ENCODE measurements at places on chromosomes 6 and 20.

- DNase-seq = no peak
Measured at GRCh38 chr6:128295670-128296069, 224.7 kb downstream of the PTPRK start.

GRCh38 chr6:122995921-122996793 is at the start of gene CLVS2:
Gene CLVS2 (plus strand): TSS chr6:122996235. CDS start chr6:122997778, 1,543 bp downstream.
- no peak for DNase-seq

DNA sequence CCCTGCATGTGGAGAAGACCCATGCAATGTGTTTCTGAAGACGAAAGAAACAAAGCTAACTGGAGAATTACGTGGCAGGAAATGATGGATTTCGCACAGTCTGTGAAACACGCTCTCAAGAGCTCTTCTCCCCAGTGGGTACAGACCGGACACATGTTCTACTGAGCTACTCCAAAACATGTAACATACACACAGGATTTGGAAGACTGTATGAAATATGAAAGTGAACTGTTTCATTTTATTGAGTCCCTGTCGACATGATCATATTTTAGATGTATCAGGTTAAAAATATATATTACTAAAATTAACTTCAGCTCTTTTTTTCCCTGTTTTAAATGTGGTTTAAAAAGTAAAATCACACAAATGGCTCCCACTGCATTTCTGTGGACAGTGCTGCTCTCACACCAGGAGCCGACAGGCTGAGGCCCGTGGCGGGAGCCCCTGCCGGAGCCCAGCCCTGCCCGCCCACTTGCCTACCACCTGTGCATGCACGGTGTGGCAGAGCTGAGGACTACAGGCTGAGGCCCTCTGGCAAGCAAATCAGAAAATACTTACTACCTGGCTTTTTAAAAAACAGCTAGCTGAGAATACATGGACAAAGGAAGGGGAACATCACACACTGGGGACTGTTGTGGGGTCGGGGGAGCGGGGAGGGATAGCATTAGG is 58.9 kb upstream of the NXT1 start:
- no peak for DNase-seq

- DNase-seq = no peak
Measured at GRCh38 chr20:52242237-52243230, 51.0 kb upstream of the ZFP64 start.

GRCh38 chr6:20366082-20366830 is 35.4 kb upstream of the E2F3 start:
- DNase-seq = no peak

DNA sequence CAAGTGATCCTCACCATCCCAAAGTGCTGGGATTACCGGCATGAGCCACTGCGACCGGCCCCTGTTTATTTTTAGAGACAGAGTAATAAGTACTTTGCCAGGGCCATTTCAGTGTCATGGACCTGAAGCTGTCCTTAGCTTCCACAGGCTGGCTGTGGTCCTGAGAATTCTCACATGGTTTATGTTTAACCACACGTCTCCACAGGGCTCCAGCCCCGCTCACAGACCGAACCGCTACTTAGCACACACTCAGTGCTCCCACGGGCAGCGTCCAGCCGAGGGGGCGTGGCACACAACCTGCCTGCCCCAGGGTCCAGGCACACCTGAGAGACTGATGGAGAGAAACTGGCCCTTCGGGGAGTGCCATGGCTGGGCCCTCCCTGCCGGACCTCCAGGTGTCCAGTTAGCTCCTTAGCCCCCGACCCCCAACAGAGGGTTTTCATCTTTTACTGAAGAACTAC is 11.7 kb downstream of the ACSS1 start:
- DNase-seq = no peak
